ENCODE measurements at places on chromosomes 4 and X. TPM values are rescaled to one million over a fixed set of nuclear protein-coding genes. Genes with fewer than 3 reads are reported as not detected.

DNA sequence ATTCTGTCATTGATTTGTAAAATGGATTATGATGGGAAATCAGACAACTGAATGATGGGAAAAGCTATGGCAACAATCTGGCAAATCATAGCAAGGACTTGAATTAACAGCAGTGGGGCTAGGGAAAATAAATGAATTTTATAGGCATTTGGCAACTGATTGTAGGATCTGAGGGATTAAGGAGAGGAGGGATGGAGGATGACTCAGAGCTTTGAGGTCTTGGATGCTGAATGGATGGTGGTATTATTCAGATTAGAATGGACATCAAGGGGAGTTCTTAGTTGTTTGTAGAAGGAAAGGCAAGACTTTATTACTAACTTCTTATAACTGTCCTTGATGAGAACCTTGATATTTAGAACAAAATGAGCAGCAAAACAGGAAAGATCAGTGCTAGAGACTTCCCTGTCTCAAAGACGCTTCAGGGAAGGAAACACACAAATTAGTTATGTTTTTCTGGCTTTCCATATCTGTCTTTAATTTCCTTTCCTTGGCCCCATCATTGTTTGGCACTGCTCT lies 51.4 kb upstream of the HHIP start:
- DNase-seq, result no peak

TKTL2 gene
- total RNA-seq, result not detected

ADRA2C gene
- total RNA-seq, result 5.0 TPM

DNA sequence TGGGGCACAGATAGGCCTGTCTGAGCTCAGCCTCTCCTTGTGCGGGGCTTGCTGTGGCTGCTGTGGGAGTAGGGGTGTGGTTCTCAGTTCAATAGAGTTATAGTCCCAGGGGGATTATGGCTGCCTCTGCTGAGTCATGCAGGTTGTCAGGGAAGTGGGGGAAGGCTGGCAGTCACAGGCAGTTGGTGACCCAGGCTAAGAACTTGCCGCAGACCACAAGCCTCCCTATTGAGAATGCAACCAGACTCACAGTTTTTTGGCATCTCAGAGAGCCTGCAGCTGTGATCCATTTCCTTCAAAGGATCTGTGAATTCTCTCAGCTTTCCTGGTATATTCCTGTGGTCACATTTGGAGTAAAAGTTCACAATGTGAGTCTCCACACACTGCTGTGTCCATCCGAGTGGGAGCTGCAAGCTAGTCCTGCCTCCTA lies 364.9 kb downstream of the ZNF674 start:
- DNase-seq, result no peak

DNA sequence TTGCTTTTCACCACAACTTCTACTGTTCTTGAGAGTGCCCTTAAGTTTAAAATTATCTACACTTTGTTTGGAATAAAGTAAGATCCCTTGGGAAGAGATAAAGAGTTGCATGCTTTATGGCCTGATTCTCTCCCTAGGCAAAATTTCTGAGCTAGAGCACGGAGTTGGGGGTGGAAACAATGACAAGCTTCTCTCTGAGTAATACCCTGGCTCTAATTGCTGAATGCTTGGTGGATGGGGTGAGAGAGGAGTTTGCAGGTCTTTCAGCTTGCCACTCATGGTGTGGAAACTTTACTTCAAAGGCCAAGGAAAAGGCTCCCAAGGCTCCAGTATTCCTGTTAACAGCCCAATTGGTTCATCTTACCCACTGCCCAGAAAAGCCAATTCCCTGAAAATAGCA lies 26.1 kb upstream of the PRDM8 start:
- DNase-seq, result no peak
